Substantia nigra (tissue), 51 donors: ENCODE measurements at places on chromosomes 2 and 18.

GRCh38 chr18:61731178-61731577 lies 161.6 kb downstream of the RNF152 start:
- DNase-seq = no peak

- DNase-seq = no peak
Observed at GRCh38 chr2:127235082-127235702, 15.1 kb upstream of the CYP27C1 start.

GRCh38 chr18:44909191-44909719 lies 228.6 kb downstream of the SETBP1 start:
- DNase-seq = no peak

GRCh38 chr2:27903649-27904404 lies 13.3 kb downstream of the BABAM2 start:
- no peak for DNase-seq

DNA sequence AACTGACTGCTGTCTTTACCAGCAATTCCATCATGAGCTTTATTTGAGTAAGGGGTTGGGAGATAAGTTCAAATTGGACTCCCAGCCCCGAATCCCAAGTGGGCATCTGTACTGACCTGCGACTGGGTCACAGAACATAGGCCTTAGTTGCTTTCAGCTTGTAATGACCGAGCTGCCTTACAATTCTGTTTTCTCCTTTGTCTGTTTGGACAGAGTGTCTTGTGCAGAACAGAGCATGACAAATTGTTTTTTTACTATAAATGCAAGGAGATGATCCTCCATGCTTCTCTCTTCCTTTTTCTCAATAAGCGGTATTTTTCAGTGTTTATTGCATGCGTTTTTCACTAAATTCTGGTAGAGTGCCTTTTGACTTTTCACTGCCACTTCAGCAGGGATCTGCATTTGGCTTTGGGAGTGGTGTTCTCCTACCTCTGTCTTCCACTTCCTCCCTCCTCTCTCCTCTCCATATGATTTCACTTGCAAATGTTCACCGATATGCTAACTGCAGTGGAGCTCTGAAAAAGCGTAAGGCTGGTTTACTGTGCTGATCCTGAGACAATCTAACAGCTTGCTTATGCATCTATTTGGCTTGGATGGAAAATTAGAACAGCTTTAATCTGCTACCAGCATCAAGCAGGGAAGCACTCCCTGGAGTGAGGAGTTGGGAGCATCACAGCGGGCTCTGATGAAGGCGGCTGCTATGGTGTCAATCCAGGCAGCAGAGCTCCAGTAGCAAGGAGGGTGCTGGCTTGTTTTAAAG lies 158.8 kb upstream of the SMIM21 start:
- no peak for DNase-seq

- DNase-seq = no peak
Observed at GRCh38 chr18:74013955-74014354, 133.7 kb downstream of the FBXO15 start.

GRCh38 chr2:237092506-237092905 lies 6.8 kb downstream of the COPS8 start:
- no peak for DNase-seq

- no peak for DNase-seq
Observed at GRCh38 chr18:57084331-57085271, 62.3 kb upstream of the BOD1L2 start.

DNA sequence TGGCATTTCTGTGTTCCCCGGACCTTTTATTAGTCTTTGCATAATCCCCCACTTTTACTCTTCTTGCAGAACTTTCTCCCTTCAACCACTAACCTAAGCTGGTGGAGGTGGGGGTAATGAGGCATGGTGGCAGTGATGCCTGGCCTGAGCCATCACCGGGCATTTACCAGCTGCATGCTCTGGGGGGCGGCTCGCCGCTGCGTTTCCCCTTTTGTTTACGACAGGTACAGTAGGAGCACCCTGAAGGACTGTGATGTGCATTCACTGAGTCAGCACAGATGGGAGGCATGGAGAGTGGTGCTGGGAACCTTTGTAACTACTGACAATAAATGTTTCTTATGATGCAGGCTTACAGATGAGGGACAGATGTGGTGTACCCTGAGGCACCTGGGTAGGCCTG lies 46.9 kb downstream of the PLEKHB2 start:
- DNase-seq = no peak

GRCh38 chr18:22509423-22509822 lies 91.7 kb upstream of the CTAGE1 start:
- no peak for DNase-seq

DNA sequence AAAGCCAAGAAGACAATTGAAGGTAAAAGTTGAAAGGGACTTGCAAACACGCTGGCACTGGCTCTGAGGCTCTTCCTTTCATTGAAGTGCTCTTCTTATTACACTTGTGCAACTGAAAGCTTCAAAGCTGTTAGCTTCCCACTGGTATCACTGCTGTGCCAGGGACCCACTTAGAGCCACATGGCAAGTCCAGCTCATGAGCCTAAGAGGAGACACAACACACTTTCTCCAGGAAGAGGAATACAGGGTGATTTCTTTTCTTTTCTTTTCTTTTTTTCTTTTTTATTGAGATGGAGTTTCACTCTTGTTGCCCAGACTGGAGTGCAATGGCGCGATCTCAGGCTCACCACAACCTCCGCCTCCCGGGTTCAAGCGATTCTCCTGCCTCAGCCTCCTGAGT lies 218.2 kb downstream of the ATAD2B start:
- no peak for DNase-seq

DNA sequence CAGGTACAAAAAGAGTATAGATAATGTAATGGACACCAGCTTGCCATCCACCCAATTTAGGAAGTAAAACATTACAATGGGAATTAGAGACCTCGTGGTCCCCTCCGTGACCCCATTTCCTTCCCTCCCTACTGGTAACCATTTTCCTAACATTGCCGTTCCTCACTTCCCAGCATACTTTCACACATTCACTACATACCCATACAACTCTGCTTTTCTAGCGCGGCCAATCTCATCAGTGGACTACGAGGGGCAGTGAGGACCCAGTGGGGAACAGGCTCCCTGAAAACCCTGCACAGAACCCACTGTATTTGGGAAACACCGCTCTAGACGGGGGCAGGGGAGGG lies 1.1 kb downstream of the ENOSF1 start:
- no peak for DNase-seq

- DNase-seq = no peak
Observed at GRCh38 chr2:1743396-1744150, 742 bp downstream of the PXDN start.

DNA sequence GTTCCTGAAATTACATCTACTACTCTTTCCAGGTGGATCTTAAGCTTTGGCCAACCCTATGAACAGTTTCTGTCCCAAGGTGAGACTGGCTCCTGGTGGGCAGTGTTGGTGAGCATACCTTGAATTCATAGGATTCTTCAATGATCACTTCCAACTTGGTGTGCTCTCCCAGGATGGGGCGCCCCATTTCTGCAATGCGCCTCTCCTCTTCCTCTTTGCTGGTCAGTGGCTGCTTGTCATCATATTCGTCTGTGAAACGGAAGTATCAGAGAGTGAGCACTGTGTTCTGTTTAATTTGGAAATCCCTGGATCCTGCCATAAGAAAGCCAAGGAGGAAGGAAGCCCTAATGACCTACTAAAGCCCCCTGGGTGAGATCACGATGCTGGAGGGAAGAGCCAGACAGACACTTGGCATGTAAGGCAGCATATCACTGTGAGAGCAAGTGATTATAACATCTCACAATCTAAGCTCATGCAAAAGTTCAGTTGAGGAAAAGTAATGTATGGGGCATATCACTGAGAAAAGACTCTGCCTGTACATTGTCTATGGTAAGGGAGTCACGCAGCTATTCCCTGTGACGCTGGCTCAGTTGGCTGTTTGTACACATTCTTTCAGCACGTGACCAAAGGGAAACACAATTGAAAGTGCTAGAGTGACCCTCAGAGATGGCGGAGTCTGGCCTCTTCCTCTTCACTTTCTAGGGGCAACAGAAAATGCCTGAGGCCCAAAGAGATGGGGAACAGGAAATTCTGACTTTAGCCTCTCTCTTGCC lies 287.0 kb downstream of the SLC8A1 start:
- no peak for DNase-seq

DNA sequence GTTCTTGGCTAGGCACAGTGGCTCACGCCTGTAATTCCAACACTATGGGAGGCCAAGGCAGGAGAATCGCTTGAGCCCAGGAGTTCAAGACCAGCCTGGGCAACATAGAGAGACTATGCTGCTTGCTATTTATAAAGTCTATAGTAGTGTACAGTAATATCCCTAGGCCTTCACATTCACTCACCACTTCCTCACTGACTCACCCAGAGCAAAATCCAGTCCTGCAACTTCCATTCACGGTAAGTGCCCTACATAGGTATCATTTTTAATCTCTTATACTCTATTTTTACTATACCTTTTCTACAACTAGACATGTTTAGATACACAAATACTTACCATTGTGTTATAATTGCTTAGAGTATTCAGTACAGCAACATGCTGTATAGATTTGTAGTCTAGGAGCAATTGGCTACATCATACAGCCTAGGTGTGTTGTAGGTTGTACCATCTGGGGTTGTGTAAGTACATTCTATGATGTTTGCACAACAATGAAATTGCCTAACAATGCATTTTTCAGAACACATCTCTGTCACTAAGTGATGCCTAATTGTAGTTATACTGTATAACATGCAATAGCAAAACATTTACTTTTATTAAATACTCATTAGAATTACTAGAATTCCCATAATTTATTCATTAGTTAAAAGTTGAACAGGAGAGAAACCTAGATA lies 8.8 kb downstream of the DHX57 start:
- DNase-seq = no peak

GRCh38 chr2:54457323-54458023 lies 1.3 kb downstream of the SPTBN1 start:
- DNase-seq = peak; percentile 46

GRCh38 chr2:230218421-230218820 lies 1.4 kb downstream of the SP110 start:
- no peak for DNase-seq

- no peak for DNase-seq
Observed at GRCh38 chr2:72995430-72996116, 75.9 kb downstream of the SFXN5 start.

DNA sequence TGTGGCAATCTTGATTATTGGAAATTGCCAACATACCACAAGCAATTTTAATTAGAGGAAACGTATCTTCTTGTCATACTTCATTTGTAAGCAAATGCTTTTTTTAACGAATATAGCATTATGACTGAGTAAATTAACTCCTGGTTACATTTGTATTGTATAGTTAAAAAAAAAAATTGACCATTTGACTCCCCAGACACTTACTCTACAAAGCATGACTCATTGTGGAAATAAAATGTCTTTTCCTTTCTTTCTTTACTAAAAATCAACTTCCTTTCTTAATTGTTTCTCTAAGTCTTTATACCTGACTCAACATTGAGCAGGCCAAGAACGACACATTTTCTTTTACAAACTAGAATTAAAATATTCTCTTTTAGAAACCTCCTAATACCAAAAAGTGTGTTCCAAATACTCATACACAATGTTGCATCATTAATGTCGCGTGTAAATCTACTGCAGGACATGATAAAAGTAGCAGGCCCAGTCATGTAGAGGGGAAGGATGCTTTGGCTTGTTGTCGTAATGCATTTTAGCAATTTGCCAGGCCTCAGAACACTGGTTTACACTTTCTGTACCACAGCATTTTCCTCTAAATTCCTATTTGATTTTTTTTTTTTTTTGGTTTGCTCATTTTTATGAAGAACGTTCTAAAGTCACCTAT lies 349.6 kb upstream of the KCNH7 start:
- DNase-seq = no peak

DNA sequence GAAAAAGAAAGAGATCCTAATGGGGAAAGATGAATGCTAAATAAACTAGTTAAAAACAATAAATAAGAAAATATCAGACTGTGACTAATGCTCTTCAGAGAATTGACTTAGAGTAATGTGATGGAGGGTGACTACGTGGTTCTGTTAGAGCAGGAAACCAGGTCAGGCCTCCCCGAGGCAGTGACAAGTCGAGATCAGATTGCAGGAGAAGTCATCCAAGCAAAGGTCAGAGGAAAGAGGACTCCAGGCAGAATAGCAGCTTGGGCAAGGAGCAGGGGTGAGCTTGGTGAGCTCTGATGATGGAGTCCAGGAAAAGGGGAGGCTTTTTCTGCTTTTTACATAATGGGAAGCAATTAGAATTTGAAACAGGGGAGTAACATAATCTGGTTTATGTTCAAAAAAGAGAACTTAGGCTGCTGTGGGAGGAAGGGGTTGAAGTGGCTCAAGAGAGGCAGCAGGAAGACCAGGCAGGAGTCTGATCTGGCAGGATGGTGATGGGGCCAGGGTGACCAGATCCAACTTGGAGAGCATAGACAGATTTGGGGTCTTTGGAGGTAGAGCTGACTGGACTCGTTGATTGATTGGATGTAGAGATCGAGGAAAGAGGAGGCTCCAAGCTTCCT lies 27.3 kb upstream of the ITGB6 start:
- DNase-seq = no peak

DNA sequence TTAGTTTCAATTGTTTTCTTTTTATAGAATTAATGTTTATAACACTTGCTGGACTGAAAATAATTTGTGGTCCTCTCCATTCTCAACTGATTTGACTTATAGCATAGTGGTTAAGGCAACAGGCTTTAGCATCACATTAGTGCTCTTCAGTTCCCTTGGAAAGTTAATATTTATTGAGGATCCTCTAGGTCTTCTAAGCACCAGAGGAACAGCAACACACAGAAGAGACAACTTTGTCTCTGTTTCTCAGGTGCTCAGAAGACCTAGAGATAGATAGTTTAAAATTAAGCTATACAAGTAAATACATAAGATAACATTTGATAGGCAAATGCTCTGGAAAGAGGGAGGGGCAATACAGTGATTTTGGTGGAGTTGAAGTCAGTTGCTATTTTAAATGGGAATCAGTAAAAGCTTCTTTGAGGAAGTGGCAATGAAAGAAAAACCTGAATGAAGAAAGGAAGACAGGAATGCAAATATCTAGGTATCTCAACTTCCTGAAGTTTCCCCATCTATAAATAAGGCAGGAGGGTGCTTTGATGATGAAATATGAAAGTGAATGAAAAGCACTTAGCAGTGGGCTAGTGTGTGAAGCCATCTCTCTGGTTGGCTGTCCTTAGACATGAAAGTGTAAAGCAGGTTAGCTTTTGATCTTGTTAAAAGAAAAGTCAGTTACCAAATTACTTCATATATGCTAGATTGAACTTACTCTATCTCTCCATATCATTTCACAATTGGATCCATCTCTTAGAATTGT lies 7.9 kb downstream of the NEUROD1 start:
- DNase-seq = no peak

GRCh38 chr18:12361770-12362378 lies 15.2 kb downstream of the AFG3L2 start:
- DNase-seq = no peak

DNA sequence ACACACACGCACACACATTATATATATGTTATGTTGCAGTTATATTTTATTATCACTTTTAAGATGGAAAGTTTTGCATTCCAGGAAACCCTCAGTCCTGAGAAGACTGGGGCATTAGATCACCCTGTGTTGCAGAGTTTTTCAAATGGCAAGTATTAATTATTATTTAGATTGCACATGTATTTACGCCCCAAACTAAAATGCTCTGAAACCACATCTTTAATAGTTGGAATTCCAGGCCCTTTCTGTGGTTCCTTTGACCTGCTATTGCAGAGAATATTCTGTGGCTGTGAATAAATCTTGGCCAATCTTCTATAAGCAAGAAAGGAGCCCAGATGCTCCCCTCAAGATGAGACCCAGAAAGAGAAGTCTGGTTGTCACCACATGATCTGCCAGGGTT lies 427.0 kb upstream of the TNP1 start:
- DNase-seq = no peak
